Activated CD4-positive, alpha-beta T cell treated with anti-CD3 and anti-CD28 coated beads for 4 hours (primary cell): ENCODE measurements at places on chromosomes 2 and 18.

DNA sequence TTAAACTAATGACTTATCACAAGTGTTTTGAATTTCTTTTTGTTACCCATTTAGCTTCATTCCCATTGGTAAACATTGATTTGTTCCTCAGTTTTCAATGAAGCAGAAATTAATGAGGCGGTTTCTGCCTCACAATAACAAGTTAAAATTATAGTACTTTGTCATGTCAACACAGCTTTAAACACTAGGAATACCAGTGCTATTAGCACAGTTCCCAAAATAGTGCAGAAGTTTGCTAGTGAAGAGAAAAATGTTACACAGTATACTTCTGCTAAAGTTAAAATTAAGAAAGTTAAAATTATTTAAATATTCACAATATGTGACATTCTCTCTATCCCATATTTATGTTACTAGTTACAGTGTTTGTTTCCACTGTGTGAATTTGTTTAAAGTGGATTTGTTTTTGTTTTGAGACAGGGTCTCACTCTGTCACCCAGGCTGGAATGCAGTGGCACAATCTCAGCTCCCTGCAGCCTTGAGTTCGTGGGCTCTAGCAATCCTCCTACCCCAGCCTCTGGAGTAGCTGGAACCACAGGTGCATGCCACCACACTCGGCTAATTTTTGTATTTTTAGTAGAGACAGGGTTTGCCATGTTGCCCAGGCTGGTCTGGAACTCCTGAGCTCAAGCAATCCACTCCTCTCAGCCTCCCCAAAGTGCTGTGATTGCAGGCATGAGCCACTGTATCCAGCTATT lies 3.8 kb upstream of the CHN1 start:
- DNase-seq: no peak

GRCh38 chr2:215105607-215106354 lies 32.6 kb downstream of the ABCA12 start:
- no peak for DNase-seq

DNA sequence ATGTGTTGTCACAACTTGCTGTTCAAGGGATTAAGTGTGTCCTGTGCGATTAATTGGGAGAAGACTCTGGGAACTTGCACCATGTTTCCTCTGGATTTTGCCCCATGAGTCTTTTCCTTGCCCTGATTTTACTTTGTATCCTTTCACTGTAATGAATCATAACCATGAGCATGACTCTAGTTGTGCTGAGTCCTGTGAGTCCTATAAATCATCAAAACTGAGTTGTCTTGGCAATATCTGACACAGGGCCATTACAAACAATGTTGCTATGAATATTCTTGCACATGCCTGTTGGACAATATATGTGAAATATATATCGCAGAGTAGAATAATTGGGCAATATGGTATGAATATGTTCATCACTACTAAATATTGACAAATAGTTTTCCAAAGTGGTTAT lies 56.5 kb upstream of the COL5A2 start:
- DNase-seq: no peak

DNA sequence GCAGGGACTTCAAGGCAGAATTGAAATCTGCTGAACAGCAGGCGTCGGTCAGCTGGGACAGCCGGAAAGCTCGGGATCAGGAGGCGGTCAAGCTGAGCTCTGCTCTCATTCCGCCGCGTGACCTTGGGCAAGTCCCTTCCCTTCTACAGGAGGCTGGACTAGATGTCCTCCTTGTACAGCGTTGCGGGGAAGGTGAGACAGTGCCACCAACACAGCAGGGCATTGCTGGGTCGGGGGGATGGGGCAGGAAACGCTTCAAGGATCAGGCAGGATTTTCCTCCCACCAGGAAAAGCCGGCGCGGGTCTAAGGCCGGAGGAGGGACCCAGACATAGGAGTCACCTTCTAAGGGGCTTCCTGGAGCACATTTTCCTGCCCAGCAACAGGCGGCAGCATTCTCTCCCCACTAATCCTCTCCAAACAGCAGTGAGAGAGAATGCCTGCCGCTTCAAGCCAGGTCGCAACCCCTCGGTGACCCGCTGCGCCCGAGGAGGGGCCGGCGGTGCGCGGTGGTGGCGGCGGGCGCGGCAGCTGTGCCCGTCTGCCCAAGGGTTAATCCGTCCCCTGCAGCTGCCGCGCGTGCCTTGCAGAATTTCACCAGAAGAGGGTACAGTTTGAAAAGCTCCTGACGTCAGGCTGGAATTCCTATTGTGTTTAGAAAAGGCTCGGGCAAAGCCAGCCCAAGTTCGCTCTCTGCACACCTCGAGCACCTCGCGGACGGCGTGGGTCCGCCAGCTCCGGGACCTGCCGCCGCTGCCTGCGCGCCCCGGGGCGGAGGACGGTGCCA lies at the start of gene KCNF1:
Gene KCNF1 (plus strand): TSS at position 644 of the 785 bp plus-strand sequence. CDS start 493 bp downstream, outside the sequence.
- DNase-seq: no peak

DNA sequence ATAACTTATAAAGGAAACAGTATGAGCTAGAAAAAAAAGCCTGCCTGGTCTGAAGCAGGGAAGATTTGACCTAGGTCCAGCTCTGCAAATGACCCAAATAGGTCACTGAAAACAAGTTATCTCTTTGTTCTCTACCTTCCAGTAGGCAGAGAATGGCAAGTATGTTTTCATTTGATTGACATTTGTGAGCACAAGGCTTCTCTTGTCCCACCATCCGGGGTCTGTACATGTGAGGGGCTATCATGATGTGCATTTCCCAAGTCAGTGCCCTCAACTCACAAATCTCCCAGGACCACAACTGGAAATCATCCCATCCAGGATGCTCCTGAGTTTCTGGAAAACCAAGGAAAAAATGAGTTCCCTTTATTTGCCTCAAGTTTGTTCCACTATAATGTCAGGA lies 309.5 kb downstream of the AFF3 start:
- DNase-seq: no peak

DNA sequence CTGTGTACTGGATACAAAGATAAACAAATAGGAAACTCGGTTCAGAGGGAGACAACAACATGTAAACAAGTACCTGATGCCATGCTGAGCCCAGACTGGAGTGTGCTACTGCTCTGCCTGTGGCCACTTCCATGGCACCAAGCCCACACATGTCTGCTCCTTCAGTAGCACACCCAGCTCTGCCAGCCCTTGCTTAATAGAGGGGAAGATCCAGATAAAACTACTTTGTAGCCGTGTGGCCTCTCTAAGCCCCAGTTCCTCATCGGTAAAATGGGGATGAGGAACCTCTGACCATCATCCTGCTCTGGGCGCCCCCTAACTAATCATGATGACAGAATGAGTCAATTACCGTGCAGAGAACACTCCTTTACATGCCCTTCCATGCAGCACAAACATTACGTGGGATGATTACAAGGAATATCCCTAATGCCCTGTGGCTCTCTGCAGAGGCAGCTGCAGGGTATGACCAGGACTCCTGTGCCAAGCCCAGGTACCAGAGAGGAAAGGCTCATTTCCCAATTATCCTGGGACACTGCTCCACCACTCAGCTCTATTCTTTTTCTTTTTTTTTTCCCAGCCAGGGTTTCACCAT lies 34.9 kb downstream of the DNMT3A start:
- DNase-seq: no peak

DNA sequence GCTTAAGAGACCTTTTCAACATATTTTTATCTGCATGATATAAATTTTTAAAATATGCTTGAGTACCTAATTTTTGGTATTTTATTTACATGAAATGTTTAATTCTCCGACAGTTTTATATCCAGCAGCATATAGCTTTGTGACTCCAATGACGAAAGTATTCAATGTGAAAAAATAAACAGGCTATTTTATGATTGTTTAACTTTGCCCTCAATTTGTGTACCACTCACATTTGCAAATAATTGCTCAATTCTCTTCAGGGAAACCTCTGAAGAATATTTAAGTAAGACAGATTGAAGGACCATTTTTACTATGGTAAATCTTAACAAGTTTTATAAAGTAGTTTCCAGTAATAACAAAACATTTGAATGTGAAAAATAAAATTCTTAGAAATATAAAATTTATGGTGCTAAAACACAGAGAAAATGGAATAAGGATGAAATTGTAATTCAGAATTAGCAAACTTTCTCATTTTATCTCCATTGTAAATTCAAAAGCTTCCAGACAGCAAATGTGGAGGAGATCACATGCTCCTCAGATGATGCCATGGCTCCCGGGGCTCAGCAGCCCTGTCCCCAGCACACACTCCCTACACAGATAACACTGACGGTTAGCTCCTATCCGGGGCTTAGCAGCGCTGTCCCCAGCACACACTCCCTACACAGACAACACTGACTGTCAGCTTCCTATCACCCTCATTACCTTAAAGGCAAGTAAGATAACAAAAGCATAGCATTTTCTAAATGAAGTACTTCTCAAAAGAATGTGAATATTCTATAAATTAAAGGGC lies 39.7 kb downstream of the SH3YL1 start:
- no peak for DNase-seq

DNA sequence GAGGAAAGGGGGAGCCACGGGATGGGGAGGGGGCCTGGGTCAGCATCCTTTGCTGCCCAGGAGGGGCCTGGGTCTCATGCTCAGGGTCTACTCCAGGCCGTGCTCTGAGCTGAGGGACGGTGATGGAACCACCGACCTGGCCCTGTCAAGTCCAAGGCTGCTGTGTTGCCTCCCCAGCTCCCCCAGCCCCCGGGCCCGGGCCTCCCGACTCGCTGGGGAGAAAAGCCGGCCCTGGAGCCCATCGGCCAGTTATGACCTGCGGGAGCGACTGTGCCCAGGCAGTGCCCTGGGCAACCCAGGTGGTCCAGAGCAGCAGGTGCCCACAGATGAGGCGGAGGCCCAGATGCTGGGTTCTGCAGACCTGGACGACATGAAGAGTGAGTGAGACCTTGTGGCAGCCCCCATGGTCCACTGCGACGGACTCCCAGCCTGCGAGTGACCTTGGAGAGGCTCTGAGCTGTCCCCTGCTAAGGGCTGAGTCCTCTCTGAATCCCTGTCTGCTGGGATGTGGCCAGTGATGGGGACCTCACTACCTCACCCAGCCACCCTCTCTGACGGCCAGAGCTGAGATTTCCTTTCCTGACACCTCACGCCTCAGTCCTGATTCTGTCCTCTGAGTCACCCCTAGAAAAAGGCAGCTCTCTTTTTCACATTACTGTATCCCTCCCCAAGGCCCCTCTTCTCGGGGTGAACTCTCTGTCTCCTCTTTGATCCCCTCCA lies 2.7 kb downstream of the SLC4A3 start:
- DNase-seq: no peak

- no peak for DNase-seq
These were observed 1.1 kb downstream of the DLGAP1 start for GRCh38 chr18:4453874-4454536.

- no peak for DNase-seq
These were observed 37.4 kb downstream of the VAPA start for GRCh38 chr18:9951022-9951859.

GRCh38 chr2:9112079-9112721 lies 94.4 kb upstream of the ASAP2 start:
- DNase-seq: no peak

DNA sequence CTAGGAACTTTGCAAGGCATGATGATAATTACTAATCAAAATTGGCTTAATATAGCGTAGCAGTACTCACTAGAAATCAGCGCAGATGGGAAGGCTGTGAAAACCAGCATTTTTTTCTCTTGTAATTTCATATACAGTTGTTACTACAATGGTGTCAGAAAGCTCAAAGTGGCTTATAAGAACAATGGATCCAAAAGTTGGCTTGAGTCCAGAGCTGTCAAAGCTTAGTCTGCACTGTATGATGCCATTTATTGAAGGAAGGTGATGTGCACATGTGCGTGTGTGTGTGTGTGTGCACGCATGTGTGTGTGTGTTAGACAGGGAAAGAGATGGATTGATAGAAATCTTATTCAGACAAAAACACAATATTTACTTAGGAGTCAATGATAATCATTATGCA lies 341.3 kb downstream of the TGIF1 start:
- no peak for DNase-seq

GRCh38 chr2:234686088-234686890 lies 189.4 kb upstream of the ARL4C start:
- DNase-seq: no peak

GRCh38 chr2:203662951-203663350 lies 43.5 kb upstream of the CD28 start:
- DNase-seq: no peak

DNA sequence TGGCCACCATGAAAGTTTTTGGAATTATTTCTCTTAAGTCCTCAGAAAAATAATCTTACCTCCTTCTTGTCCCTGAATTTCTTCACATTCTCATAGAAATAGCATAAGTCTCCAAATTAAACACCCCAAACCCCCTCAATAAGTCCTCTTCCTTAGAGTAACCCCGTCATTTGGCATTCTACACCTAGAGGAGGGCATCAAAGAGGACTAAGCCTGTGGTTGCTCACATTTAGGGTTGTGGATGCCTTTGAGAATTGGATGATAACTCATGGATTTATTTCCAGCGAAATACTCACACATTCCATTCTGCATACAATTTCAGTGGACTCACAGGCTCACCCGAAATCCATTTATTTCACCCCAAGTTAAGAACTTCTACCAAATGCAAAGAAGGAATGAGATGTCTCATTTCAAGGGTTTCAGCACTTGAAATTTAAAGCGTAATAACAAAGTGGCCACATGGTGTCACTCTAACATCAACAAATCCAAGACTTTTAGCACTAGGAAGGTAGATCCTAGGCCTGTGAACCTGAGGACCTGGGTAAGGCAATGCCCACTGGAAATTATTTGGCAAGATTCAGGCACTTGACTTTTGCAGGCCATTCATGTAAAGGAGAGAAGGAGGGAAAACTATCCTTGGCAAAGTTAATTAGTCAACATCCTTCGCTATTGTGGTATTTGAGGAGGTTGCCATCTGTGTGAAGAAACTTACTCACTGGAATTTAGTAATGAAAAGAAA lies 24.6 kb downstream of the DYTN start:
- DNase-seq: peak; percentile 19

- no peak for DNase-seq
These were observed 217.8 kb downstream of the OSR1 start for GRCh38 chr2:19140463-19141208.

- DNase-seq: no peak
These were observed 455.7 kb upstream of the TCF4 start for GRCh38 chr18:56043641-56044061.

DNA sequence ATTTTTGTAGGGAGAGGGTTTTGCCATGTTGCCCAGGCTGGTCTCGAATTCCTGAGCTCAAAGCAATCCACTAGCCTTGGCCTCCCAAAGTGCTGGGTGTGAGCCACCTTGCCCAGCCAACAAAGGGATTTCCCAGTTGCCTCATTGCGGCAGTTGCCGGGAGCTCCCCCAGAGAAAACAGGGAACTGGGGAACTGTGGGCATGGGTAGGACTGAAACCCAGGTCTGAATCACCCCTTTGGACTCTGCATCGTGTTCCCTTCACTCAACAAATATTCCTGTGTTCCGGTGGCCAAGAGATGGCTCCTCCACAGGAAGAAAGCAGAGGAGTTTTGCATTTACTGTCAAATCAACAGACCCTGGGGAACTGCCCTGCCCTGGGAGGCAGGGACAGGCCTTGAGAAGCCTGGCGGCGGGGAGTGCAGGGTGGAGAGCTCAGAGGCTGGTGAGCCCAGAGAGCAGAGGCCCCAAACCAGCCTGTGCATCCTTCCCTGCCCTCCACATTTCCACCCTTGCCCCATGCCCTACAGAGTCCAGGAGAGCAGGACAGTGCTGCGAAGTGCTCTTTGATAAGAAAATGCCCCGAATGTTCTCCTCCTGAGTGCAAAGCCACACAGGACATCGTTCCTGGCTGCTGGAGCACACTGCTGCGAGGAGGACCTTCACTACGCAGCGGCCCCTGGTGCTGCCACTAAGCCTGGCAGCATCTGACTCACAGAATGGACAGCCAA lies 24.9 kb downstream of the MYO7B start:
- DNase-seq: no peak
